ENCODE measurements at places on chromosomes 7 and 10.

DNA sequence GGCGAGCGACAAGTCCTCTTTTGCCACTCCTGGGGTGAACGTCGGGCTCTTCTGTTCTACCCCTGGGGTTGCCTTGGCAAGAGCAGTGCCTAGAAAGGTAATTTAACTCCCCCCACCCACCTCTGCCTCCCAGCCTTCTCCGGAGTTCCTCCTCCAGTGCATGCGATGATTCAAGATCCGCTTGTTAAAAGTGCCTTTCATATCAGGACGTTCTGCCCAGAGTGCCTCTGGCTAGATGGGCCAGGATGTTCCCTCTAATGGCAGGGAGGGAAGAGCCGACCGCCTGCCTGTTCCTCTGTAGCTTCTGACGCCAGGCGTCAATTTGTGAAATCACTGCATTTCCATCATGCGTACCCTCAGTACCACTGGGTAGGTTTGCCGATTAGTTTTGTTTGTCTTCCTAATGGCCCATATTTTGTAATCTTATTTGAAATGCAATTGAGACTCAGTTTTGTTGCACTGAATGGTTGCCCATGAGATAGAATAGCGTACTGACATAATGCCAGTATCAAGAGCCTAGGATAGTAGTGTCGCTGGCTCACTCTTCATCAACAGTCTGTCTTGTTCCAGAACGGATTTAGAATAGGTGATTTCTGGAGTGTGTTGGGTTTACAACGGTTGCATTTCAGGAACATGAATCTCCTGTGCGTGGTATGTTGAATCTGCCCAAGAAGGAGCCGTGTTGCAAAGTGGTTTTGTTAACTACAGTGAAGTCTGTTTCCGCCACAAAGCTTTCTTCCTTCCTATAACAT is 13.5 kb downstream of the ECHDC3 start:
- no peak overlapping the region for H3K27ac ChIP-seq
- peaks cover 4% of the 10 kb centered on the region for H3K4me1 ChIP-seq
- no peak for DNase-seq
- H3K27me3 ChIP-seq: no peaks in the 10 kb centered on the region

- no peak for DNase-seq
- peak overlapping the region; percentile 74 for H3K4me3 ChIP-seq
- H3K27ac ChIP-seq: peak overlapping the region; percentile 100
- H3K36me3 ChIP-seq: peaks cover 17% of the 10 kb centered on the region
Measured at GRCh38 chr10:27157150-27157549, 2.0 kb downstream of the MASTL start.

- H3K4me1 ChIP-seq: peaks cover 7% of the 10 kb centered on the region
- H3K27me3 ChIP-seq: peaks cover 14% of the 10 kb centered on the region
- no peak overlapping the region for H3K27ac ChIP-seq
Measured at GRCh38 chr10:58517081-58517480, 4.4 kb downstream of the BICC1 start.

DNA sequence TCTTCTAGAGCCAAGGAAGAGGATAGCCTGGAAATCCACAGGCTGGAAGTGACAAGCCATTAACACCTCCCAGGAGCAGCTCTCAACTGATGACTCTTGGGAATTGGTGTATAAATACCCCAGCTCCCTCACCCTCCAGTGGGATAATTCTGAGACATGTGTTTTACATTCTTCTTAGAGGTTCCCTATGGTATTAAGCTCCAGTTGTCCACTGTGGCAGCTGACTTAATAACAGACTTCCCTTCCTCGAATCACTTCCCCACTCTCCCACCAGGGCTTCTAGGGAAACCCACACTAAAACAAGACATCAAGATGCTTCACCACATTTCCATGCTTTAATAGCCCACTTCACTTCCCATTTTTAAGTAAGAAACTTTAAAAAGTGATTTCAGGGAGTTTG is 47.2 kb downstream of the FAM107B start:
- no peak overlapping the region for H3K4me3 ChIP-seq
- no peak for DNase-seq
- H3K4me1 ChIP-seq: peaks cover 30% of the 10 kb centered on the region
- no peaks in the 10 kb centered on the region for H3K27me3 ChIP-seq
- H3K27ac ChIP-seq: no peak overlapping the region

GRCh38 chr10:97494863-97495506 is 3.2 kb downstream of the MMS19 start:
- no peak overlapping the region for H3K4me3 ChIP-seq
- no peaks in the 10 kb centered on the region for H3K27me3 ChIP-seq
- no peak for DNase-seq
- H3K36me3 ChIP-seq: no peaks in the 10 kb centered on the region
- H3K4me1 ChIP-seq: peaks cover 20% of the 10 kb centered on the region
- H3K27ac ChIP-seq: peak overlapping the region; percentile 81

GRCh38 chr10:118790058-118790457 is 35.3 kb upstream of the CACUL1 start:
- H3K36me3 ChIP-seq: no peaks in the 10 kb centered on the region
- no peak for DNase-seq
- peaks cover 8% of the 10 kb centered on the region for H3K27me3 ChIP-seq
- no peaks in the 10 kb centered on the region for H3K4me1 ChIP-seq

GRCh38 chr7:36946401-36946739 is 222.1 kb upstream of the AOAH start:
- H3K36me3 ChIP-seq: peaks cover 43% of the 10 kb centered on the region
- peaks cover 62% of the 10 kb centered on the region for H3K4me1 ChIP-seq
- H3K27ac ChIP-seq: peak overlapping the region; percentile 83
- DNase-seq: no peak
- H3K4me3 ChIP-seq: no peak overlapping the region

DNA sequence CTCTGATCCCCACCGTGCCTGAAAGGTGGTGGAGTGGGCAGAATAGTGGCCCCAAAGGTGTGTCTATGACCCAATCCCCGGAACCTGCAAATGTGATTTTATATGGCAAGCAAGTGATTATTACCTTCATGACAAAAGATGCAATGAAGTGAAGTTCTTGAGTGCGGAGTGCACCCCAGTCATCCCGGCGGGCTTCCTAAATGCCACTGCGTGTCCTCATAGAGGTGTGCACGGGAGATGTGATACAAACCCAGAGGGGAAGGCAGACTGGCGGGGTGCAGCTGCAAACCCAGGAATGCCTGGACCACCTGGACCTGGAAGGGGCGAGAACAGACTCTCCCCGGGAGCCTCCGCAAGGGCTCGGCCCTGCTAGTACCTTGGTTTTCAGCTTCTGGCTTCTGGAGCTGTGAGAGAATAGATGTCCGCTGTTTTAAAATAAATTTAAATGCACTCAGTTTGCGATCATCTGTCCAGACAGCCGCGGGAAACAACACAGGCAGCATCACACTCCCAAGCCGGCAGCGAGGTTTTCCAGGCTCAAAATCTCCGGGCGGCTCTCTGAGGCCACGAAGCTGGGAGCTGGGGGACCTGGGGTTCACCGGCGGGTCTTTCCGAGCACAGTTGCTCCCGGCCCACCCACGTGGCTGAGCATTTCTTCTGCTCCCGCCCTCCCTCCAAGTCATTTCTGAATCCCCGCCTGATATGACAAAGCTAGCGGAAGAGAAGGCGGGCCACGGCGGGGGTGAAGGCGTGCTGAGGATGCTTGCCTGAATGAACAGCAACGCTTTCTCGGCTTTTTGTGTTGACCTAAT is 50.4 kb upstream of the EBF3 start:
- DNase-seq: no peak
- H3K27me3 ChIP-seq: peaks cover 1% of the 10 kb centered on the region
- H3K4me1 ChIP-seq: no peaks in the 10 kb centered on the region
- H3K27ac ChIP-seq: no peak overlapping the region
- H3K4me3 ChIP-seq: no peak overlapping the region

GRCh38 chr7:128915841-128916642 is 5.5 kb upstream of the KCP start:
- H3K27ac ChIP-seq: peak overlapping the region; percentile 81
- H3K27me3 ChIP-seq: peaks cover 9% of the 10 kb centered on the region
- H3K4me3 ChIP-seq: peak overlapping the region; percentile 76
- peaks cover 17% of the 10 kb centered on the region for H3K4me1 ChIP-seq

- no peaks in the 10 kb centered on the region for H3K27me3 ChIP-seq
- peak overlapping the region; percentile 28 for H3K27ac ChIP-seq
- H3K36me3 ChIP-seq: peaks cover 8% of the 10 kb centered on the region
- no peak for DNase-seq
- H3K4me1 ChIP-seq: peaks cover 18% of the 10 kb centered on the region
Measured at GRCh38 chr7:75989500-75990388, 4.7 kb downstream of the TMEM120A start.

GRCh38 chr7:4237296-4238235 is 444.5 kb upstream of the FOXK1 start:
- no peak overlapping the region for H3K27ac ChIP-seq
- H3K4me3 ChIP-seq: no peak overlapping the region
- DNase-seq: no peak
- no peaks in the 10 kb centered on the region for H3K36me3 ChIP-seq

DNA sequence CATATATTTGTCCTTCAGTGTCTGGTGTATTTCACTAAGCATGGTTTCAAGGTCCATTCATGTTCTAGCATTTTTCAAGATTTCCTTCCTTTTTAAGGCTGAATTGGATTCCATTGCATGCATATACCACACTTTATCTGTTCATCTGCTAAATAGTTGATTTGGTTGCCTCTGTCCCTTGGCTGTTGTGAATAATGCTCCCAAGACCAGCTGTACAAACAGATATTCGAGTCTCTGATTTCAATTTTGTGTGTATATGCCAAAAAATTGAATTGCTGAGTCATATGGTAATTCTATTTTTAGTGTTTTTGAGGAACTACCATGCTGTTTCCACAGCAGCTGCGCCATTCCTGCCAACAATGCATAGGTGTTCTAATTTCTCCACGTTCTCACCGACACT is 216.4 kb downstream of the NRG3 start:
- no peaks in the 10 kb centered on the region for H3K4me1 ChIP-seq
- no peak overlapping the region for H3K4me3 ChIP-seq
- H3K27ac ChIP-seq: no peak overlapping the region

GRCh38 chr10:129404091-129404490 is 63.0 kb upstream of the MGMT start:
- DNase-seq: no peak
- no peaks in the 10 kb centered on the region for H3K4me1 ChIP-seq
- H3K36me3 ChIP-seq: no peaks in the 10 kb centered on the region
- H3K27me3 ChIP-seq: peaks cover 11% of the 10 kb centered on the region
- no peak overlapping the region for H3K4me3 ChIP-seq

- DNase-seq: no peak
- no peaks in the 10 kb centered on the region for H3K27me3 ChIP-seq
- H3K27ac ChIP-seq: peak overlapping the region; percentile 75
- H3K36me3 ChIP-seq: peaks cover 9% of the 10 kb centered on the region
- H3K4me1 ChIP-seq: peaks cover 45% of the 10 kb centered on the region
Measured at GRCh38 chr7:116153050-116153449, 57.3 kb upstream of the TES start.

- no peaks in the 10 kb centered on the region for H3K4me1 ChIP-seq
- H3K36me3 ChIP-seq: no peaks in the 10 kb centered on the region
- H3K27ac ChIP-seq: no peak overlapping the region
- H3K4me3 ChIP-seq: no peak overlapping the region
Measured at GRCh38 chr10:117726596-117727295, 184.2 kb downstream of the EMX2 start.

GRCh38 chr10:95485056-95485844 is 75.9 kb downstream of the SORBS1 start:
- DNase-seq: no peak
- no peak overlapping the region for H3K27ac ChIP-seq
- H3K36me3 ChIP-seq: no peaks in the 10 kb centered on the region
- peaks cover 2% of the 10 kb centered on the region for H3K4me1 ChIP-seq
- no peak overlapping the region for H3K4me3 ChIP-seq

GRCh38 chr7:20894806-20895205 is 108.1 kb upstream of the SP8 start:
- H3K4me1 ChIP-seq: no peaks in the 10 kb centered on the region
- no peak overlapping the region for H3K4me3 ChIP-seq
- H3K27me3 ChIP-seq: no peaks in the 10 kb centered on the region
- no peaks in the 10 kb centered on the region for H3K36me3 ChIP-seq

- H3K27me3 ChIP-seq: no peaks in the 10 kb centered on the region
- H3K4me3 ChIP-seq: no peak overlapping the region
- DNase-seq: no peak
- H3K4me1 ChIP-seq: peaks cover 19% of the 10 kb centered on the region
- peaks cover 3% of the 10 kb centered on the region for H3K36me3 ChIP-seq
Measured at GRCh38 chr7:2425749-2426148, 22.3 kb downstream of the CHST12 start.

DNA sequence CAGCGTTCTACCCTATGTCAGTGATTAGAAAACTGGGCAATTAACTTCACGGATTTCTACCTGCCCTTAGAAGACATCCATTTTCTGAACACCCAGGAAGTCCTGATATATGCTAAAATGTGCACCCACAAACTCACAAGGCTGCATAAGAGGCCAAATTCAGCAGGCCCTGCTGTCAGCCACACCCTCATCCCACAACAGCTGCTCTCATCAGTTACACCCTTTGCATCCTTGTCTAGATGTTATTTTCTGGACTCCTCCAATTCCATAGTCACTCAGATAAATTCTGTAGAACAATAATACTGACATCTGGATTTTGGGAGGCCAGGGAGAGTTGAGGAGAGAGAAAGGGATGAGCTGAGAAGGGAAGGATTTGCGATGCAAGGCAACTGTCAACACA is 208.9 kb downstream of the TAX1BP1 start:
- H3K4me3 ChIP-seq: no peak overlapping the region
- H3K4me1 ChIP-seq: peaks cover 4% of the 10 kb centered on the region
- H3K27me3 ChIP-seq: no peaks in the 10 kb centered on the region
- no peak overlapping the region for H3K27ac ChIP-seq
- DNase-seq: no peak

DNA sequence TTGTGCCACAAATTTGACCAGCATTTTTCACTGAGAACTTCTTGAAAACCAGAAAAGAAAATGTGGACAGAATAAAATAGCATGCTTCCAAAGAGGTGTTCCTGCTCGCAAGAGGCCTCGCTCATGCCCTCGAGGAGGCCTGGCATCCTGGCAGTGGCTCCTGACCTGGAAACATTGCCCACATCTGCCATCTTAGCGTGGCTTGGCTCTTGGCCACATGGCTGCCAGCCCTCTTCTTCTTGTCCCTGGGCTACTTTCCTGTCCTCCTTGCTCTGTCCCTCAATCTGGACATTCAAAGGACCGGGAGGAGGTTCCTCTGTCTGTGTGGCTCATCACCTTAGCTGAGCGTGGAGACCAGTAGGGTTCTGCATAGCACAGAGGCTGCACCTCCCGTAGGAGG is 131.6 kb upstream of the TMEM72 start:
- H3K27ac ChIP-seq: no peak overlapping the region
- no peak overlapping the region for H3K4me3 ChIP-seq
- H3K36me3 ChIP-seq: no peaks in the 10 kb centered on the region
- no peak for DNase-seq

GRCh38 chr7:11404355-11404754 is 427.6 kb downstream of the THSD7A start:
- H3K4me1 ChIP-seq: no peaks in the 10 kb centered on the region
- no peak for DNase-seq
- H3K4me3 ChIP-seq: no peak overlapping the region
- no peaks in the 10 kb centered on the region for H3K27me3 ChIP-seq
- H3K36me3 ChIP-seq: no peaks in the 10 kb centered on the region
- H3K27ac ChIP-seq: no peak overlapping the region

- DNase-seq: no peak
- H3K27me3 ChIP-seq: peaks cover 5% of the 10 kb centered on the region
- H3K4me1 ChIP-seq: no peaks in the 10 kb centered on the region
- H3K27ac ChIP-seq: no peak overlapping the region
Measured at GRCh38 chr7:139562961-139563565, 39.6 kb downstream of the CLEC2L start.
